Temporal lobe (tissue), 4 donors: ENCODE measurements at places on chromosomes 11 and 22. TPM values are rescaled to one million over a fixed set of nuclear protein-coding genes. Genes with fewer than 3 reads are reported as not detected.

RBMXL2 gene
- total RNA-seq: not detected

OR4A16 gene
- not detected for total RNA-seq

EHF gene
- 0.25 TPM for total RNA-seq

MLC1 gene
- total RNA-seq: 30.5 TPM

BIRC3 gene
- total RNA-seq: 0.74 TPM

GRAMD1B gene
- 41.8 TPM for total RNA-seq

RIC3 gene
- total RNA-seq: 23.1 TPM

LMO2 gene
- total RNA-seq: 13.5 TPM

UPK3A gene
- not detected for total RNA-seq

PHETA2 gene
- 2.5 TPM for total RNA-seq

DSCAML1 gene
- total RNA-seq: 9.1 TPM

CCDC73 gene
- total RNA-seq: under 0.01 TPM

HBE1 gene
- total RNA-seq: 0.98 TPM

OR52A5 gene
- total RNA-seq: not detected

SCUBE1 gene
- total RNA-seq: 42.8 TPM

TEX12 gene
- total RNA-seq: 0.49 TPM

MCM5 gene
- 8.1 TPM for total RNA-seq

LMO1 gene
- total RNA-seq: 2.0 TPM

OR52N4 gene
- total RNA-seq: 0.25 TPM

PAMR1 gene
- 2.0 TPM for total RNA-seq

LIF gene
- total RNA-seq: not detected

NELL1 gene
- total RNA-seq: 36.6 TPM

PATL1 gene
- 5.7 TPM for total RNA-seq

CCDC87 gene
- total RNA-seq: 0.25 TPM

ETS1 gene
- total RNA-seq: 11.6 TPM

MMP3 gene
- total RNA-seq: not detected

SCUBE2 gene
- total RNA-seq: 3.9 TPM

GAL3ST1 gene
- total RNA-seq: 0.74 TPM

BACE1 gene
- total RNA-seq: 30.7 TPM

CABP7 gene
- 0.98 TPM for total RNA-seq

HTR3A gene
- total RNA-seq: 0.74 TPM
